ENCODE measurements at places on chromosomes 7 and 10. TPM values are rescaled to one million over a fixed set of nuclear protein-coding genes. Genes with fewer than 3 reads are reported as not detected.

The SFTPA1 gene
- not detected for total RNA-seq

The GBX1 gene
- total RNA-seq = not detected

The FOXP2 gene
- 2.7 TPM for total RNA-seq

The SPAM1 gene
- not detected for total RNA-seq

The TMEM176B gene
- not detected for total RNA-seq

The PNLIPRP2 gene
- total RNA-seq = not detected

The PTPN12 gene
- 48.7 TPM for total RNA-seq

The STAG3 gene
- total RNA-seq = 0.87 TPM

Data from cardiac ventricle fibroblast (primary cell).